ENCODE measurements at places on chromosomes 3 and 15. TPM values are rescaled to one million over a fixed set of nuclear protein-coding genes. Genes with fewer than 3 reads are reported as not detected.

- peaks cover 26% of the 10 kb centered on the region for H3K4me1 ChIP-seq
- no peak overlapping the region for H3K4me3 ChIP-seq
- H3K27ac ChIP-seq, result no peak overlapping the region
- peaks cover 5% of the 10 kb centered on the region for H3K27me3 ChIP-seq
- no peaks in the 10 kb centered on the region for H3K36me3 ChIP-seq
Observed at GRCh38 chr15:63392361-63393009, 10.8 kb upstream of the CA12 start.

DNA sequence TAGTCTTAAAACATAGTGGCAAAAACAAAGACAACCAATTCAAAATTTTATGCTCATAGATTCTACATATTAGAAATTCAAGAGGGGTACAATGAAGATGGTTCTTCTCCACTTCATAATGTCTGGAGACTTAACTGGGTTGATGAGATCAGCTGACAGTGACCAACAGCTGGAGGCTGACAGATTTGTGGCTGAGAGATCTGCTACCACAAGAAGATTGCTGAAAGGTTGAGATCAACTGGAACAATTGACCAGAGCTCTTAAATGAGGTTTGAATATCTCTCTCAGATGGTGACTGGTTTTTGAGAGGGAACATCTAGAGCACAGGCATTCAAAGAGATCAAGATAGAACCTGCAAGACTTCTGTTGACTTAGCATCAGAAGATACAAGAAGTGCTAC lies 254.1 kb upstream of the ARPP21 start:
- no peak for DNase-seq
- H3K27me3 ChIP-seq, result no peaks in the 10 kb centered on the region
- H3K27ac ChIP-seq, result no peak overlapping the region
- H3K4me3 ChIP-seq, result no peak overlapping the region
- no peaks in the 10 kb centered on the region for H3K4me1 ChIP-seq

Gene FAM227B
- 5.1 TPM for total RNA-seq

DNA sequence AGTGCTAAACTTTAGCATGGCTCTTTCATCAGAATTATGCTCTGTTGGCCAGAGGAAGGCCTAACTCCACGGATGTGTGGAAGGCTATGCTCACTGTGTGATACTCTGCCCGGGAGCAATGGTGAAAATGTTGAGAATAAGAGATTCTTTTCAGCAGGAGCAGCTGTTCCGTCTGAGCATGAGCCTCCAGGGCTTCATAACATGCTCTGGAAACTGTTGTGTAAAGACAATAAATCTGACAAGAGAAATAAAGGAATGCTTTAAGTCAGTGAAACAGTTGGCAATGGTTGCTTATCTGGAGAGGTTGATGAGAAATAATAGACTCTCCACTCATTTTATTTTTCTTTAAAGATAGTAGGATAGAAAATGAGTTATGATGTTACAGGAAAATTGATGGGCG lies 269.8 kb downstream of the DIPK2A start:
- no peaks in the 10 kb centered on the region for H3K4me1 ChIP-seq
- H3K27ac ChIP-seq, result no peak overlapping the region
- no peak for DNase-seq
- H3K36me3 ChIP-seq, result no peaks in the 10 kb centered on the region

GRCh38 chr15:57646087-57646486 lies 54.4 kb downstream of the MYZAP start:
- H3K4me1 ChIP-seq, result peaks cover 9% of the 10 kb centered on the region
- no peaks in the 10 kb centered on the region for H3K36me3 ChIP-seq
- no peaks in the 10 kb centered on the region for H3K27me3 ChIP-seq

DNA sequence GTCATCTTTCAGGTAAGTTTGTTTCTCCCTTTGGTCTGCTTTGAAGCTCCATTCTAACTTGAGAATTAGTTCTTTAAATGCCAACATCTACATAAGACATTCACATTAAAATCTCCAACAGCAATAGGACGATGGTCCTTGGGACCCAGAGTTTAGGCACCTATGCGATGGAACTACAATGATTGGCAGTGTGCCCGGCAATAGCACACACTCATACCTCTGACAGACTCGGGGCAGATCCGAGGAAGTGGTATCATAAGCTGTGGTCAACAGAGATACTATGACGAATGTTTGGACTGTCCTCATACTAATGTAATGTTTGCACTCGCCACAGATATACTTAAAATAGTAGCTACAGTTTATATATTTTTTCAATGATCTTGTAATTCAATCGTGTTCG lies 34.2 kb upstream of the NR2F2 start:
- H3K4me1 ChIP-seq, result no peaks in the 10 kb centered on the region
- H3K4me3 ChIP-seq, result no peak overlapping the region
- H3K36me3 ChIP-seq, result no peaks in the 10 kb centered on the region
- H3K27ac ChIP-seq, result no peak overlapping the region
- DNase-seq, result no peak
- H3K27me3 ChIP-seq, result no peaks in the 10 kb centered on the region

Gene CASR
- not detected for total RNA-seq

DNA sequence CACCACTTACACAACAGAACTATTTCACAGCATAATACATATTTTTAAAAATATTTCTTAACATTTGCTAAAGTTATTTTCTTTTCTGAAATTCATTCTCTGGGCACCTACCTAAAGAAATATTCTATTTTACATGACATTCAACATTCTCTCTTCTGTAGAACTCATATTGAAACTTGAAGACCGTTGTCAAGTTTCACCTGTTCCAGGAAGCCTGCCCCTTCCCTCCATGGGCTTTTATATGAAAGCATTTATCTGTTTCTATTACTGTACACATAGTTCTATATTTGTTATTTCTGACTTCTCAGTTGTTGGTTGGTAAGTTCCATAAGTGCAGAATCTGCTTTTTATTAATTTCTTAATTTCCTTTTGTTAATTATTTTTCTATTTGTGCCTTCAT lies 204.3 kb upstream of the ALCAM start:
- H3K36me3 ChIP-seq, result no peaks in the 10 kb centered on the region
- no peak overlapping the region for H3K4me3 ChIP-seq
- H3K27me3 ChIP-seq, result no peaks in the 10 kb centered on the region
- no peaks in the 10 kb centered on the region for H3K4me1 ChIP-seq

Gene PIERCE2
- 2.7 TPM for total RNA-seq

DNA sequence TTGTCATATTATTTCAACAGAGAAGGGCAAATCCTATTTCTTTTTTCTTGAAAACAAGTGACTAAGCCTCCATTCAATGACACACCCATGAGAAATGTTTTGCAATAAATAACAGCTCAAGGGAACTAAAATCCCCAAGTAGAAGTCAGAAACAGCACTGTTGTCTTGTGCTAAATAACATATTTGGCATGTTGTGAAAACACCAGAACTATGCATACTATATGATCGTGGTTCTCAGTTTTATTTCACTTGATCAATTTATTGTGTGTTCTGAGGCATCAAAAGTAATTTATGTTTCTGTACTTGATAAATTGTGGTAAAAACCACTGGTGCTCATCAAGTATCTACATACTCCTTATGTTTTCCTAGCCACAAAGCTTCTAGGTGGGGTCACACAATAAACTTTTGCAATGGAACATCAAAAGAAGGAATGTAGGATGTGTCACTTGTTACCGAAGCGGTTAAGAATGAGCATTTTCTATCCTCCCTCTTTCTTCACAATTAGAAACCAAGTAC lies 691.7 kb upstream of the CBLB start:
- H3K36me3 ChIP-seq, result no peaks in the 10 kb centered on the region
- no peak overlapping the region for H3K4me3 ChIP-seq
- H3K27me3 ChIP-seq, result no peaks in the 10 kb centered on the region
- H3K4me1 ChIP-seq, result no peaks in the 10 kb centered on the region
